K562 (cell line): ENCODE measurements at places on chromosomes 3 and 15. TPM values are rescaled to one million over a fixed set of nuclear protein-coding genes. Genes with fewer than 3 reads are reported as not detected.

DNA sequence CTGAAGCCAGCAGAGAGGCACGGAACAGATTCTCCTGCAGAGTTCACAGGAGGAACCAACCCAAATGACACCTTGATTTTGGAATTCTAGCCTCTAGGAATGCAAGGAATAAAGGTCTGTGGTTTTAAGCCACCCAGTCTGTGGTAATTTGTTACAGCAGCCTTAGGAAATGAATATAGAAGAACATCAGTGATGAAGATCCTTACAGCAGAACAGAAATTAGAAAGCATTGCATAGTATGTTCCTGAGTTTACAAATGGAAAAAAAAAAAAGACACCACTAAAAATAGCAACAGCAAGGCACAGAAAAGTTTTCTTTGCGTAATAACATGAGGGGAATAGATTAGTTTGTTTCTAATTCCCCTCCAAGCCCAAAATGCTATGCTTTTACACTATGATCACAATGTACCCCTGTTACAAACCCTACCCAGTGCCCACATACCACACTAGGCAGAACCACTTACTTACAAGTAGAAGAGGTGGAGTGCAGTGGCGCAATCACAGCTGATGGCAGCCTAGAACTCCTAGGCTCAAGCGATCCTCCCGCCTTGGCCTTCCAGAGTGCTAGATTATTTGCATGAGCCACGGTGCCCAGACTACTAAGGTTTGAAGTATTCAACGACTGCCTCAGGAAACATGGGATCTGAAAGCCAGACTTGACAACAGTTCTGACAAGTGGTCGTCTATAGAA, 84.3 kb downstream of the SHQ1 start:
- no peak for DNase-seq

GRCh38 chr3:170643831-170644230, 58.0 kb upstream of the SLC7A14 start:
- DNase-seq: no peak

DNA sequence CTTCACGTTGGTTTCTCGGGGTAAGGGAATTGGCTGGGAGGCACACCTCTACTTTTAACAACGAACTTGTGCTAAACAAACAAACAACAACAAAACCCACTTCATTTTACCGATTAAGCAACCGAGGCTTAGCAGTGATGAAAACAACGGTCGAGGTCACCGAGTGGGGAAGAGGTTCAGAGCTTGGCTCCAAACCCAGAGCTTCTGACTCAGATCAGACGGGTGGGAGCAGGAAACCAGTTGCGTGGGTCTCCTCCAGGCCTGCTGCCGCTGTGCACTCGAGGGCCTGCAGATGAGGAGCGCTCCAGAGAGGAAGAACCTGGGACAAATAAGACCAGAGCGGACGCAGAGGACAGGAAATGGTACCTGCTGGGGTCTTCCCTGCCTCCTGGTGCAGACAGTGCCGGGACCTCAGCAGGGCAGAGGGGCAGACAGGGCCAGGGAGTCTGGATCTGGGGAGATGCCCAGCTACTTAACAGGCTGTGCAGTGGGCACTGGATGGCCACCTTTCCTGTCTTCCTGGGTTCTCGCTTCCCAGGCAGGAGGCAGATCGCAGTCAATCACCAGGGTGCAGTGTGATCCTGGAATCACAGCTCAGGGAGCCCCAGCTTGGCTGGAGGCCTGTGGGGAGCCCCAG, 99.0 kb upstream of the MEF2A start:
- DNase-seq: no peak

DNA sequence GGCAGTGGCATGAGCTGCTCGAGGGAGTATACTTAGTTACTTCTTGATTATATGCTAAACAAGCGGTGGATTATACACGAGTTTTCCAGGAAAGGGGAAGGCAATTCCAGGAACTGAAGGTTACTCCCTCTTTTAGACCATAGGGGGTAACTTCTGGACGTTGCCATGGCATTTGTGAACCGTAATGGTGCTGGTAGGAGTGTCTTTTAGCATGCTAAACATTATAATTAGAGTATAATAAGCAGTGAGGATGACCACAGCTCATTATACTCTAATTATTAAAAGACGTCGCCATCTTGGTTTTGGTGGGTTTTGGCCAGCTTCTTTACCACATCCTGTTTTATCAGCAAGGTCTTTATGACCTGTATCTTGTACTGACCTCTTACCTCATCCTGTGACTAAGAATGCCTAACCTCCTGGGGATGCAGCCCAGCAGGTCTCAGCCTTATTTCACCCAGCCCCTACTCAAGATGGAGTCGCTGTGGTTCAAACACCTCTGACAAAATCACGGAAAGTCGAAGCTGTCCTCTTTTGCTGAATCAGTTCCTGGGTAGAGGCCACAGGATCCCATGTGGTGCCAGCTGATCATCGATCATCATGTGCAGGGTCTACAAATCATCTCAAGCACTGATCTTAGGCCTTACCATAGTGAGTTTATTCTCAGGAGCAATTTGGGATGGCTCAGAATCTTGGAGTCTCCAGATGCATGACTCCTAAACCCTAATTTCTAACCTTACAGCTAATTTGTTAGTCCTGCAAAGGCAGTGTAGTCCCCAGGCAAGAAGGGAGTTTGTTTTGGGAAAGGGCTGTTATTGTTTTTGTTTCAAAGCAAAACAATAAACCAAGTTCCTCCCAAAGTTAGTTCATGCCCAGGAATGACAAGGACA, 149.1 kb downstream of the TJP1 start:
- DNase-seq: no peak

GRCh38 chr3:175193815-175194518, 334.8 kb downstream of the NAALADL2 start:
- DNase-seq: no peak

GRCh38 chr3:52707585-52707984, 1.7 kb downstream of the SPCS1 start:
- no peak for DNase-seq

DNA sequence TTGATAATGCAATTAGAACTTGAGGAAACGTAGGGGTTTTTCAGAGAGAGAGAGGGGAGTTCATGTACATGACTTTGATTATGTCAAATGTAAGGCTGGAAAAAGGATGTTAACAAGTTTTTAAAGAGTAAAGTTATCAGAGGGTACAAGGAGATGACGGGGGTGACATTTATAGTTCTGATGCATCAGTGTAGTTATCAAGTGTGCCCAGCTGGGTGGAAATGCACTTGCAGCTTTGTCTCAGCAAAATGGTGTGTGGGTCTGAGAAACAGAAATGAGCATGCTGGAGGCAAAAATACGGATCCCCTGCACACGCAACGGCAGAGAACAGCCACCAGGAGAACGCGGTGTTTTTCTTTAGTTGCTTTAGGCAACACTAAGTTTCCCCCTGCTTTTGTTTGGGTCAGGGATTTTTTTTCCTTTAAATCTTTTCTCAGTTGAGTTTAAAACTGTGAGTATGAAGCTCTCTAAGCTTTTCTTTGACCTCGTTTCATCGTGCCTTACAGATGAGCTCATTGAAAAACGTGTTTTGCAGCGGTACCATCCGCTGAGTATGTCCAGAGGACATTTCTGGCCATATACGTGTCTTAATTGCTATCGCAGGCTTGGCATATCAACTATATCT, 205.4 kb downstream of the PDZRN3 start:
- no peak for DNase-seq

DNA sequence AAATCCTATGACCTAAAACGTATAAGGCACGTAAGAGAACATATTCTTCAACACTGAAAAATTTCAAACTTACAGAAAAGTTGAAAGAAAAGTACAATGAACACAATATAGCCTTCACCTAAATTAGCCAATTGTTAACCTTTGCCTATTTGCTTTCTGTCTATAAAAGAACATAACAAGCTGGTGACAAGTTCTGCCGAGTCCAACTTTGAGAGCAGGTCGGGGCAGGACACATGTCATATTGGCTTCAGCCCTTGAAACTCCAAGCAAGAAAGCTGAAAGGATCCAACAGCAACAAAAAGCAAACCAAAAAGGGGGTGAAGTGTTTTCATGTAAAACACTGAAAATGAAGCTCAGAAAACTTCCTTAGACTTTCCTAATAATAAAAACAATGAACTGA, 59.1 kb downstream of the TBC1D2B start:
- no peak for DNase-seq

DNA sequence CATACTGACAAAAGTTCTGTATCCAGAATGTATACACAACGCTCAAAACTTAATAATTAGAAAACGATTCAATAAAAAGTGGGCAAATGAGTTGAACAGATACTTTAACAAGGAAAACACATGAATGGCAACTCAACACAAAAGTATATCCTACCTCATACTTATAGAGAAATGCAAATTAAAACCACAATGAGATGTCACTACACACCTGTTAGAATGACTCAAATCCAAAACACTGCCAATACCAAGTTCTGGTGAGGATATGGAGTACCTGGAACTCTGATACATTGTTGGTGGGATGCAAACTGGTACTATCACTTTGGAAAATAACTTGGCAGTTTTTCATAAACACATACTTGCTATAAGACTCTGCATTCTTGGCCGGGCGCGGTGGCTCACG, 42.1 kb downstream of the PRTG start:
- no peak for DNase-seq

GRCh38 chr3:157182879-157183278, 22.9 kb upstream of the CCNL1 start:
- peak; percentile 11 for DNase-seq

- no peak for DNase-seq
Measured at GRCh38 chr15:66617137-66618090, 51.6 kb upstream of the LCTL start.

DNA sequence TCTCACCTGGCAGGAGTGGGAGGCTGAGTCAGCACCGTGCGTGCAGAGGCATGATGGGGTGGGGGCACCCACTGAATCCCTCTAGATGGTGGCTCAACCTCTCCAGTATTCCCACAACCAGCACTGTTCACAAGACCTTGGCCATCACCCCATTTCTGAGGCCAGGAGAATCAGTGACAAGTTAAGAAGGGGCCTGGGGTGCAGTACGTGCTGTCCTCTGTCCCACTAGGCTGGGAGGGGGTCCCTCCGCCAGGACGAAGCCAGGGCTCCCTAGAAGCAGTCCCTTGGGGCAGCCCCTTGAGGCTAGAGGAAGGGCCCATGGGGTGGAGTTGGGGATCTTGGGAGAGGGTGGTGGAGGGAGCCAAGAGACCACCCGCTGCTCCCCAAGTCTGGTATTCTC, 4.8 kb downstream of the MYL3 start:
- no peak for DNase-seq

- no peak for DNase-seq
Measured at GRCh38 chr3:196311-197148, at the start of gene CHL1. Gene CHL1 (plus strand): TSS chr3:196763. CDS start chr3:319777, 123,014 bp downstream.

GRCh38 chr3:158091531-158091930, 14.7 kb downstream of the SHOX2 start:
- no peak for DNase-seq

DNA sequence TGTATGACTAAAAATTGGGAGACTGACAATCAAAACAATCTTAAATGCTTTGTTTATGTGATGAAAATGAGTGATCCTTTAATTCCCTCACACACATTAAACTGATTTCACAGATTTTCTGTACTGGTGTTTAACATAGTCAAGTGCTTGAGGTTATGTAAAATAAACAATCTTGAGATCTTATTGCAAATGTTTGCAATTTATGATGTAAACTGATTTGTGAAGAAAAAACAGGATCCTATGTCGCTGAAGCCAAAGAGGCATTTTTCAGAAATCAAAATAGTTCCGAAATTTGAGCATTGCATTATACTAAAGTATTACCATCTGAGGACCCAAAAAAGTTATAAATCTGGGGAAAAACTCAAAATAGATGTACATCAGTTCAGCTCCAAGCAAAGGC, 12.7 kb downstream of the SHOX2 start:
- no peak for DNase-seq

GRCh38 chr3:189363590-189364255, 192.0 kb downstream of the TPRG1 start:
- DNase-seq: no peak

- no peak for DNase-seq
Measured at GRCh38 chr3:130918328-130918727, 24.4 kb downstream of the ATP2C1 start.

DNA sequence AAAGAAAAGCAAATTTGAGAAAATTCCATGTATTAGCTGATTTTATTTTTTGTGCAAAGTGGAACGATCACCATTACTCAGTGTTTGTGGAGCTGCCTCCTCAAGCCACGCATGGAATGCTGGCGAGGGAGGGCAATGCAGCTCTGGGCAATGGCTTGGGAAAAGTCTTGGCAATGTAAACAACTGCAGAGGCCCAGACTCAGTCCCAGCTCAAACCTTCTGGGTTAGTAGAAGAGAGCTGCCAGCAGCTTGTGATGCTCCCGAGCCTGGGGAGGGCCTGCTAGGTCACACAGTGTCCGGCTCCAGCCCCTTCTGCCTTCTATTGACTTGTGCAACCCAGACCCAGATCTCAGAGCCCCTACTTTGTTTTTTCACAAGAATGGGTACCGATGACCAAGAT, 4.3 kb downstream of the EPHB1 start:
- DNase-seq: no peak

DNA sequence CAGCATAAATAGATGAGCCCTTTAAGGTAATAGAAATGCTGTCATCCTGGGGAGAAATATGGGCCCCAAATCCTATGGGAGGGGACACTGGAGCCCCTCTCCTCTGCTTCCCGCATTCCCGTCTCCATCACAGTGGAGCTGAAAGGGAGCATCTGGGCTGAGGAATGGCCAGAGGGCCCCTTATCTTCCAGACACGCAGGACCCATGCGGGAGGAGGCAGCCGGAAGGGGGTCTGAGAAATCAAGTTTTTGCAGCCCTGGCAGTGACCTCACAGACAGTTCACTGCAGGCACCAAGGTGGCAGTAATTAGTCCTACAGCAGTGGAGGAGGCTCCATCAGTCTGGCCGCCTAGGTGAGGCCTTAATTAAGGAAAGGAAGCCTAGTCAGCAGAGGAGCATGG, 80.2 kb downstream of the RAB11A start:
- no peak for DNase-seq

DNA sequence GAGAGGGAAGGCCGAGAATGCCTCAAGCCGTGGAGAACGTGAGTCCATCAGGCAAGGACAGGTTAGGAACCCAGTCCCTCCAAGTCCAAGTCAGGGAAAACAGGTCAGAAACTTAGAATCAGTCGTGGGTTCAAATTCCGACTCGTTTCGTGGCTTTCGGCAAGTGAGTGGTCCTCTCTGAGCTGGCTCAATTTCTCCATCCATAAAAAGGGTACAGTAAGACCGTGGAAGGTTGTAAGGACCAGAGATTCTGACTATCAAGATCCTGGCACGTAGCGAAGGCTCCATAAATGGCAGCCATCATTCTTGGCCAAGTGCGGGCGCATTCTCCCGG, 604 bp upstream of the MED12L start:
- DNase-seq: no peak

GRCh38 chr3:37722477-37722876, 139.2 kb upstream of the CTDSPL start:
- DNase-seq: no peak

EPHB1 gene
- not detected in 2 replicates for total RNA-seq

ZIC1 gene
- total RNA-seq: 0.42 TPM in 1 of 2 replicates, not detected in the other

C3orf49 gene
- total RNA-seq: not detected in 2 replicates

RBPMS2 gene
- total RNA-seq: 2.6 and 2.7 TPM in 2 replicates

ST8SIA2 gene
- not detected in 2 replicates for total RNA-seq

GOLGA8G gene
- total RNA-seq: not detected in 2 replicates

PLCH1 gene
- 0.42 and 0.53 TPM in 2 replicates for total RNA-seq

FRMD5 gene
- total RNA-seq: not detected in 2 replicates

OSBPL10 gene
- total RNA-seq: 0.18 and 0.56 TPM in 2 replicates

CPNE9 gene
- total RNA-seq: not detected in 2 replicates

BUB1B gene
- total RNA-seq: 72.8 and 75.6 TPM in 2 replicates

COL8A1 gene
- 0.07 and 0.16 TPM in 2 replicates for total RNA-seq

CACNA1D gene
- total RNA-seq: 0.29 TPM in 1 of 2 replicates, not detected in the other

TRAT1 gene
- total RNA-seq: 0.16 TPM in 1 of 2 replicates, not detected in the other

DNAJA4 gene
- 0.16 and 0.25 TPM in 2 replicates for total RNA-seq

GHSR gene
- total RNA-seq: not detected in 2 replicates

EXD1 gene
- not detected in 2 replicates for total RNA-seq

ANKUB1 gene
- total RNA-seq: not detected in 2 replicates
